ENCODE measurements at places on chromosomes 1 and 21.

DNA sequence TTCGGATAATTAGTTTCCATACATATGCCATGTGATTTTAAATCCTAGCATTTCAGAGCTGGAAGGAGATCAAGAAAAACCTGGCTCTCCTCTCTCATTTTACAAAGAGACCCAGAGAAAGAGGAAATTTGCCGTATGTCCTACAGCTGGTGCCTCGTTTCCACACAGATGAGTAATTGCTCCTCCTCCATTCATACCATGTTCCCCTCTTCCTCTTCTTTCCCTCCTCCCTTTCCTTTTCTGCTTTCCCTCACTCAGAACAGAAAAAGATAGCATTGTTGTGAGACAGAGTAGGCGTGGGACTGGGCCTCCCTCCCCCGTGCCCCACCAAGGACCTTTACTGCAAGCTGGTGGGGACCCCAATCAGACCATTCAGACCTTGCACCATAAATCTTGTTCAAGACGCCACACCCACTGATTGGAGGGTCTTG, 13.7 kb upstream of the SLC44A3 start:
- no peak for DNase-seq

GRCh38 chr1:231318568-231318967, 19.1 kb downstream of the EXOC8 start:
- DNase-seq, result no peak

- no peak for DNase-seq
These were observed 130.5 kb downstream of the RABGAP1L start for GRCh38 chr1:174289644-174290310.

DNA sequence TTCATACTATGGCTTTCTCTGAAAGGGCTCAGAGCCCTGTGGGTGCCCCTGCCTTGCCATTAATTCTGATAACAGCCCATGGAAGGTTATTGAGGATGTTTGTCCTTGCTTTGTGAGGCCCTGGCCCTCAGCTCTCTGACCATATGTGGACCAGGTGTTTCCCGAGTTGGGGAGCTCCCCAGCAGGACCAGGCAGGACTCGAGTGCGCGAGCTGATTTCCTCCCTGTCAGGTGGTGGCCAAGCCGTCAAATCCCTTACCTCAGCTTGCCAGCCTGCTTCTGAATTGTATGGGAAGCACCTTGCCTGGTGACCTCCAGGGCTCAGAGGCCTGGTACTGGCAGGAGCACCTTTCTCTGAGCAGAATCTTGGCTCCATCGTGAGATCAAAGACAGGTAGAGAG, 17.9 kb upstream of the SDE2 start:
- no peak for DNase-seq

DNA sequence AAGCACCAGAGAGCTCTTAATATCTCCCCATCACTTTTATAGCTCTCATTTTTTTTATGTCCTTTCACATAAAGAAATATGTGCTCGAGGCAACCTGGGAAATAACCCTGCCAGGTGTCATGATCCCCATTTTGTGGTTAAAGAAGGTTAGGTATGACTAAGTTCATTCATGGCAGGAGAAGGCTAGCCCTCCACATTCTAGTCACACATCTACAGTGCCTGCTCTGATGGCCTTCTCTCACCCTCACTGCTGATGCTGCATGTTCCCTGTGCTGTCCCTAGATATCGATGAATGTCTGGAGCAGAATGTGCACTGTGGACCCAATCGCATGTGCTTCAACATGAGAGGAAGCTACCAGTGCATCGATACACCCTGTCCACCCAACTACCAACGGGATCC, 187.5 kb downstream of the TPR start:
- no peak for DNase-seq

- DNase-seq, result no peak
These were observed 118.0 kb upstream of the PAXBP1 start for GRCh38 chr21:32889596-32889995.

- no peak for DNase-seq
These were observed 109.1 kb downstream of the MRPS6 start for GRCh38 chr21:34182436-34182835.

DNA sequence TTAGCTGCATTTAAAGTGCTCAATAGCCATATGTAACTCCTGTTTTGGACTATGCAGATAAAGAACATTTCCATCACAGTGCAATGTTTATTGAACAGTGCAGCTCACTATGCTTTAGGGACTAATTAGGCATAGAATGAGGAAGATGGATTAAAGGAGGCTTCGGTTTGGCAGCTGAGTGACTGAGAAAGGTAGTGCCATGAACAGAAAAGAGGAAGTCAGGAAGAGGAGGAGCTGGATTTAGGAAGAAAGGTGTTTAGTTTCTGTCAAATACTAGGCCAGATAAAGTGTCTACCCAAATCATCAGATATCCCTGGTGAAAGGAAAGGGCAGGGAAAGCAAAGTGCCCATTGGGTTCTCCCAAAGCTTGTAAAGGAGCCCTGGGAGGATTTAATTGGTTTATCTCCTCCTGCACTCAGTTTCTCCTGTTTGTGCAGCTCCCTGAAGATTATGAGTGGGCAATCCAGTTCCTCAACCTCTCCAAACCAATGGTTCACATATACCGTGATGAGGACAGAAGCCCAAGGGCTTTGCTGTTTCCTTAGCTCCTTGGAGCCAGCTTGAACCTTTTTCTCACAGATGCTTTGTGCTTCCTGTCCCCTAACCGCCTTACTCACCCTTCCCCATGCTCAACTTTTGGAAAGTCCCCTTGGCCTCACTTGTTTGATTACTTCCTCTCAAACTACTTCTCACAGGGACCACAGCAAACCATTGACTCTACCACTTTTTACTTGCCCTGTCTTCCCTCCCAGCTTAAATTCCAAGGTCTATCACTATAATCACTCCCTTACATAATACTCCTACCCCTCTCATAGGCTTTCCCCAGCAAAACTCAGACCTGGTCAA, 3.5 kb upstream of the RAP1A start:
- peak; percentile 51 for DNase-seq

GRCh38 chr1:204186597-204186996, 9.7 kb downstream of the KISS1 start:
- no peak for DNase-seq

- DNase-seq, result no peak
These were observed 7.7 kb upstream of the ECE1 start for GRCh38 chr1:21297975-21298374.

DNA sequence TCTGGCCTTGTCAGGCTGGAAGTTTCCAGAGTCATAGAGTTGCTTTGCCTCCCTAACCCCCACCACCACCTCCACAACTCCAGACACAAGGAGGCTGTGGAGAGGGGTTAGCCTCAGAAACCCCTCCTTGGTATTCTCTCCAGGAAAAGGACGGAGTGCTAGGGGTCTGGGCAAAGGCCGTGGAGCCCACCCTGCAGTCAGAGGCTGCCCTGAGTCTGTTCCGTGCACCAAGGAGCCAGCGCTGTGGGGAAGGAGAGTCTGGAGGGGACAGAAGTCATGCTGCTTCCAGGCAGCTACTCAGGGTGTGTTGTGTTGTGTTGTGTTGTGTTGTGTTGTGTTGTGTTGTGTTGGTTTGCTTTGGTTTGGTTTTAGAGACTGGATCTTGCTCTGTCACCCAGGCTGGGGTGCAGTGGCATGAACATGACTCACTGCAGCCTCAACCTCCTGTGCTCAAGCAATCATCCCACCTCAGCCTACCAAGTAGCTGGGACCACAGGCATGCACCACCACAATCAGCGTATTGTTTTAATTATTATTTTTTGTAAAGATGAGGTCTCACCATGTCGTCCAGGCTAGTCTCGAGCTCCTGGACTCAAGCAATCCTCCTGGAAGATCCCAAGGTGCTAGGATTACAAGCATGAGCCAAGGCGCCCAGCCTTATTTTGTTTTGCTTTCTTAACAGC, 122.2 kb upstream of the TMEM51 start:
- no peak for DNase-seq

DNA sequence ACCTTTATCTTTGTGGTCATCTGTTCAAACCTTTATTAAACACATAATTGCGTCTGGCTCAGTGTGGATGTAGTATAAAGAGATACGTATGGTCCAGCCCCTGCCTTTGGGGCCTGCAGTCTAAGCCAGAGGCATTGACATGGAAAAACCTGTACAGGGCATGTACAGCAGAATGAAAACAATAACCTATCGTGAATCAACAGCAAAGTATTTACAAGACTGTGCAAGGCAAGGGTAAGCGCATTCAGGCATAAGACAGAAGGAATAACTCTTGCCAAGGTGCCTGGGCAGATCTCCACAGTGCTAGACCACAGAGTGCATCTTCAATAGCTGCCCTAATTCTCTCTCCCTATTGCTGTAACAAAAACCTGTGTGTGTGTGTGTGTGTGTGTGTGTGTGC, 35.5 kb downstream of the KIRREL1 start:
- DNase-seq, result no peak

- DNase-seq, result no peak
These were observed 112.9 kb downstream of the PTPRC start for GRCh38 chr1:198751741-198752140.

GRCh38 chr1:14300991-14301703, 297.3 kb upstream of the KAZN start:
- no peak for DNase-seq

- DNase-seq, result no peak
These were observed 52.1 kb downstream of the ZSCAN20 start for GRCh38 chr1:33524586-33524985.

- no peak for DNase-seq
These were observed 299.7 kb upstream of the PRMT6 start for GRCh38 chr1:106756752-106757151.

DNA sequence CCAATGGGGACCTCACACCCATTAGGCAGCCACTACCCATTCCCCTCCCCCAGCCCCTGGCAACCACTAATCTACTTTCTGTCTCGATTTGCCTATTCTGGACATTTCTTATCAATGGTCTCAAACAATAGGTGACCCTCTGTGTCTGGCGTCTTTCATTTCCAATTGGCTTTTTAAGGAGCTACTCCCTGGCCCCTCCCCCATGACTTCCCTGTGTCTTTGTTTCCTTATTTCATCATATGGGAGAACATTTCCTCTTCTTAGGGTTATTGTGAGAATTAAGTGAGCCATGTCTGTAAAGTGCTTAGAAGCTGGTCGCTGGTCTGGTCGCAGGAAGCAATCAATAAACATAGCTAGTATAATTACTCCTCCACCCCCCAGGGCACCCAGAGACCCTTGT, 80.9 kb downstream of the SPSB1 start:
- no peak for DNase-seq

DNA sequence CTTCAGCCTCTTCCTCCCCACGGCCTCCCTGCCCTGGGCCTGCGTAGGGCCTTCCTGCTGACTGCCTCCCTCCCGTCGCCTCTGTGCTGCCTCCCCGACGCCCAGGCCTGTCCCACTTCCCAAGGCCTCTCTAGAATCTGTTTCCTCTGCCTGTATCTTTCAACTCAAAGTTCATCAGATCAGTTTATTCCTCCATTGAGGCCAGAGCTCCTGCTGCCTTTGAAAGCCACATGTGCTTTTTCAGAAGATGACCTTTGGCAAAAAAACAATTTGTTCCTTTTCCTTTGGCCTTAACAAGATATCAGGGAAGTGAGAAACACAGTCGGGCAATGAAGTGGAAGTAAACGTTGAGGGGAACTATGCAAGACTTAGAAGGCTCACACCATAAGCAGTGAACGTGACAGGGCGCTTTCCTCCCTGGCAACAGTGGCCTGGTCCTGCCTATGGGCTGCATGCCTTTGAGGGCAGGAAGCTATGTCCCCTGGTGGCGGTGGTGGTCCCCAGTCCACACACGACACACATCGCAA, 85.9 kb downstream of the PSMG1 start:
- DNase-seq, result no peak

DNA sequence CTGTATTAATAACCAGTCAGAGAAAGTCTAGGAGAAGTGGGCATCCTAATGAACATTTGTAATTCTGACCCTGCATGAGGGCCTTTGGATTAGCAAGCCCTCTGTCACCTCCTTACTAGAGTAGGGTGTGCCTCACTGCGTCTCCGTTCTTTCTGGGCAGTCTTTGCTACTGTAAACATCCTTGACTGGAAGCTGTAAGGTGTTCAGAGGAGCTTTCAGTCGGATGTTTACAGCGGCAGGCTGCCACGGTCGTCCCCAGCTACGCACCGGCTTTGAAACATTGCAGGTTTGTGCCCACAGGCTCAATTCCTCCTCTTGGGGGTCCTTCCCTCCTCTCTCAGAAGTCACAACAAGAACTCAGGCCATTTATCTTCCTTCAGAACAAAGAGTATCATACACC, 29.4 kb upstream of the KCNQ4 start:
- no peak for DNase-seq

- DNase-seq, result no peak
These were observed 51.0 kb downstream of the PSMG1 start for GRCh38 chr21:39132248-39132647.

- DNase-seq, result peak; percentile 58
These were observed 4.5 kb upstream of the IER5 start for GRCh38 chr1:181083842-181084605.

GRCh38 chr1:2918441-2918840, 102.8 kb upstream of the ACTRT2 start:
- DNase-seq, result no peak

GRCh38 chr1:41493117-41493536, 8.6 kb upstream of the EDN2 start:
- no peak for DNase-seq

DNA sequence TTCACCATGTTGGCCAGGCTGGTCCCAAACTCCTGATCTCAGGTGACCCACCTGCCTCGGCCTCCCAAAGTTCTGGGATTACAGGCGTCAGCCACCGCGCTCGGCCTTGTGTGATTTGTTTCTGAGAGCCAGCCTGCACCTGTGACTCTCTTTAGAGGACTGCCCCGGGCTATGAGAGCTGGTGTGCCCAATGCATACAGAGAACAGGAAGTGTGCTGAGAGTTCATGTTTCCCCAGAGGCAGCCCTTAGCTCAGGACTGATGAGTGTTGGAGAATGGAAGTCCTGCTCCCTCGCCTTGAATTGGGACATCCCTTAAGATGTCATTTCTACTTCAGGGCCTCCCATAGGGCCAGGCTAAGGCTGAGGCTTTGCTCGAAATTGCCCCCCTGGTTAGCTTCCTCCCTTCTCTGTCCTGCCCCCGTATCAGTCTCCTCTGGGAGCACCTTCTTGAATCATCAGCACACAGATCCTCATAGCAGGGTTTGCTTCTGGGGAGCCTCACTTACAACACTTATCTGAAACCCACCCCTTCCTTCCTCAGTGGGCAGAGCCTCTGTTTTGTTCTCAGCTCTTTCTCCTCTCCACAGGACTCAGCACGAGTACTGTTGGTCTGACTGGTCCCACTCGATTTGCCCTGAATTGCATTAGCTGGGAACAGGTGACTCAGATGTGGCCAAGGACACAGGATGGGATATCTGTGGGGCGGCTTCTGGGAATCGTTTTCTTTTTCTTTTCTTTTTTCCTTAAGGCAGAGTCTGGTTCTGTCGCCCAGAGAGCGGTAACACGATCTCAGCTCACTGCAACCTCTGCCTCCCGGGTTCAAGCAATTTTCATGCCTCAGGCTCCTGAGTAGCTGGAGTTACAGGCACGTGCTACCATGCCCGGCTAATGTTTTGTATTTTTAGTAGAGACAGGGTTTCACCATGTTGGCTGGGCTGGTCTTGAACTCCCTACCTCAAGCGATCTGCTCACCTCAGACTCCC, 80.1 kb downstream of the UBIAD1 start:
- DNase-seq, result no peak

GRCh38 chr1:51463561-51463960, 55.5 kb downstream of the EPS15 start:
- no peak for DNase-seq

GRCh38 chr1:50964863-50965262, 4.8 kb upstream of the FAF1 start:
- no peak for DNase-seq
